SW 1271 (cell line): ENCODE measurements at places on chromosomes 16 and 17.

- no peak for DNase-seq
Measured at GRCh38 chr16:84617041-84617790, 662 bp downstream of the COTL1 start.

DNA sequence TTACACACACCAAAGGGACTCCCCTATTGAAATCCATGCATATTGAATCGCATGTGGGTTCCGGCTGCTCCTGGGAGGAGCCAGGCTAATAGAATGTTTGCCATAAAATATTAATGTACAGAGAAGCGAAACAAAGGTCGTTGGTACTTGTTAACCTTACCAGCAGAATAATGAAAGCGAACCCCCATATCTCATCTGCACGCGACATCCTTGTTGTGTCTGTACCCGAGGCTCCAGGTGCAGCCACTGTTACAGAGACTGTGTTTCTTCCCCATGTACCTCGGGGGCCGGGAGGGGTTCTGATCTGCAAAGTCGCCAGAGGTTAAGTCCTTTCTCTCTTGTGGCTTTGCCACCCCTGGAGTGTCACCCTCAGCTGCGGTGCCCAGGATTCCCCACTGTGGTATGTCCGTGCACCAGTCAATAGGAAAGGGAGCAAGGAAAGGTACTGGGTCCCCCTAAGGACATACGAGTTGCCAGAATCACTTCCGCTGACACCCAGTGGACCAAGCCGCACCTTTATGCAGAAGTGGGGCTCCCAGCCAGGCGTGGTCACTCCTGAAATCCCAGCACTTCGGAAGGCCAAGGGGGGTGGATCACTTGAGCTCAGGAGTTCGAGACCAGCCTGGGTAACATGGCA lies 2.2 kb downstream of the GAA start:
- no peak for DNase-seq

GRCh38 chr16:85607321-85607765 lies 5.8 kb upstream of the GSE1 start:
- no peak for DNase-seq

DNA sequence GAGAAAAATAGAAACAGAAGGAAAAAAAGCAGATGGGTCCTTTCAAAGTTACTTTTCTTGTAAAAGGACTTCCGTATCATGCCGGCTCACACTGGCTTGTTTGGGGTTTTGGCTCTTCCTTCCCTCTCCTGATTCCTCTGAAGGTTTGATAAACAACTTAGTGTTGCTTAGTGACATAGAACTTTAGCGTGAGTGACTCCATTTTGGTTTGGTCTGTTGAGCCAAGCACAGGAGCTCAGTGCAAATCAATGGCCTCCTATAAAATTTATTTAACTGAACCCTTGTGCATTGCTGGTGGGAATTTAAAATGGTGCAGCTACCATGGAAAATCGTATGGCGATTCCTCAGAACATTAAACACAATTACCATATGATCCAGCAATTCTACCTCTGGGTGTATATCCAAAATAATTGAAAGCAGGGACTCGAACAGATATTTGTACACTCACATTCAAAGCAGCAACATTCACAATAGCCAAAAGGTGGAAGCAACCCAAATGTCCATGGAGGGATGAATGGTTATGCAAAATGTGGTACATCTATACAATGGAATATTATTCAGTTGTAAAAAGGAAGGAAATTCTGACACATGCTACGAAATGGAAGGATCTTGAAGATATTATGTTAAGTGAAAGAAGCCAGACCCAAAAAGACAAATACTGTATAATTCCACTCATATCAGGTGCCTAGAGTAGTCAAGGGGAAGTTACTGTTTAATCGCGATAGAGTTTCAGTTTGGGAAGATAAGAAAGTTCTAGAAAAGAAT lies 1.1 kb upstream of the TUBG2 start:
- no peak for DNase-seq

DNA sequence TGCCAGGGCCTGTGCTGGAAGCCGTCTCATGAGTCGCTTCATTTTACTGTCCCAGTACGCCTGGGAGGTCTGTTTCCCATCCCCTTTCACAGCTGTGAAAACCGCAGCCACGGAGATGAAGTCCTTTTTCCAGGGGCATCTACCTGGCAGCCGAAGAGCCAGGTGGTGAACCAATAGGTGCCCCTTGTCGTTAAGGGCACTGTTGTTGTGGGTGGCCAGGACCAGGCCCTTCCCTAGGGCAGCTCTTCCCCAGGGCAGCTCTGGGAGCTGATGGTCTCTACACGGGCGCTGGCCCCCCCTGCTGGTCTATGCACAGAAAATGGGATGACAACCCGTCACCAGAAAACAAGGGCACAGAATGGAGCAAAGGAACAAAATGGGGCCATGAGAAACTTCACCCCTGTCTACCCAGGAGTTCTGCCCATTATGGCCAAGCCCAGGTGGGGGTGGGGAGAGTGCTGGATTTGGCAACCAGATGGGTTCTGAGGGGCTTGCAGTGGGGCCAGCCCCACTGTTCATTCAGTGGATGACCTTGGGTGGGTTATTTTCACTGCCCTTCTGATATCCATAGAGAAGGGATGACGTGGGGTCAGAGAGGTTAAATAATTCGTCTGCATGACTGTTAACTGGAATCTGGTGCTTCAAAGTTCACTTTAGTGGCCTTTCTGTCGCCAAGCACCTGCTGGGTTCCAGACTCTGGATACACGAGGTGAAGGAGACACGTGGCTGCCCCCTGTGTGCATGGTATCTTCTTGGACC lies 11.5 kb downstream of the RMI2 start:
- no peak for DNase-seq

GRCh38 chr17:16106161-16106891 lies 106.7 kb downstream of the TTC19 start:
- no peak for DNase-seq

DNA sequence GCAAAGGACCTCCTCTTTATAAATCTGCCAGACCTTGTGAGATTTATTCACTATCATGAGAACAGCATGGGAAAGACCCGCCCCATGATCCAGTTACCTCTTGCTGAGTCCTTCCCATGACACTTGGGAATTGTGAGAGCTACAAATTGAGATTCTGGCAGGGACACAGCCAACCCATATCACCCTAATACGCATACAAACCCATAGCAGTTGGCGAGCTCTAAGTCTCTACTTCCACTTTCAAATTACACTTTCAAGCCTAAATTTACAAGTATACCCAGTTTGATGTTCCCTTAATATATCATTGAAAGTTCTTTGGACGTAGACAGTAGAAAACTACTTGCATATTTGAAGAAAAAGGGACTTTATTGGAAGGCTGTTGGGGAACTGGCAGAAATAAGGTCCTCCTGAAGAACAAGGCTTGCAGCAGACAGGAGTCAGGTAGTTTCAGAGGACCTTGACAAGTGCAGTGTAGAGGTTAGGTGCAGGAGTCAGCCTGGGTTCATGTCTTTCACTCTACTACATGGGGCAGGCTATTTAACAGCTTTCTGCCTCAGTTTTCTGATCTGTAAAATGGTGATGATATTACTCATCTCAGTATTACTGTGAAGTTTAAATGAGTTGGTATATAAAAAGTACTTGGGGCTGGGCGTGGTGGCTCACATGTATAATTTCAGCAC lies 107.9 kb upstream of the EEF2KMT start:
- DNase-seq = no peak

DNA sequence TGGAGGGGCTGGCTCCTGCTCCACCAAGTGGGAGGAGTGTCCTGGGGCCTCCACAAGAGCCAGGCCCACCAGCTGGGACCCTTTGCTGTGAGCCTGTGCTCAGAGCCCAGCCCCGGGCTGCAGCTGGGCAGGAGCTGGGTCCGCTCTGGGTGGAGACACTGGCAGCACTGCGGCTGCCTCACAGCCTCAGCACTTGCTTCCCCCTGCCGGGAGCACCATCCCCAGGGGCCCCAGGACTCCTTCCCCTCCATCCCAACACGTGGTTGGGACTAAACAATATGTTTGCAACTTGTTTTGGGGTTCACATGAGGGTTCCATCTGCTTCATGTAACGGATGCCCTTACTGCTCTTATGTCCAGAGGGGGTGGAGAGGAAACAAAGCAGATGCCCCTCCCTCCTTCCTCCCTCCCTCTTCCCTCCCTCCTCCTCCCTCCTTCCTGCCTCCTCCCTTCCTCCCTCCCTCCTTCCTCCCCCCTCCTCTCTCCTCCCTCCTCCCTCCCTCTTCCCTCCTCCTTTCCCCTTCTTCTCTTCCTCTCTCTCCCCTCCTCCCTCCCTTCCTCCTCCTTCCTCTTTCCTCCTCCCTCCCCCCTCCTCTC lies 16.3 kb upstream of the CBFA2T3 start:
- DNase-seq = no peak

DNA sequence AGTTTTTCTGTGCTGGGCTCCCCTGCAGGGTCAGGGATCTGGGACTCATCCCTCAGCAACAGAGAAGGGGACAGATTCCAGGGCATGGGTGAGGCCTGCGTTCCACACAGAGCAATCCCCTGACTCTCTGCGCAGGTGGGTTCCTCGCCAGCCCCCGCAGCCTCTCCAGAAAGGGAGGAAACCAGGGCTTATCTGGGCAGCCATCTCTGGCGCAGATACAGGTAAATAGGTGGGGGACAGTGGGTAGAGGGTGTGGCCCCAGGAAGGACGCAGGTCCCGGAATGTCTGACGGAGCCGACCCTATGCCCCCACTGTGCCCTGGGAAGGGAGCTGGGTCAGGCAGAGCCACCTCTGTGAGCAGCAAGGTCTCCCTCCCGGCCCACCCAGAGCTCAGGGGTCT lies 23.2 kb downstream of the PIEZO1 start:
- no peak for DNase-seq

GRCh38 chr16:2737238-2737605 lies 15.2 kb upstream of the SRRM2 start:
- DNase-seq = no peak

DNA sequence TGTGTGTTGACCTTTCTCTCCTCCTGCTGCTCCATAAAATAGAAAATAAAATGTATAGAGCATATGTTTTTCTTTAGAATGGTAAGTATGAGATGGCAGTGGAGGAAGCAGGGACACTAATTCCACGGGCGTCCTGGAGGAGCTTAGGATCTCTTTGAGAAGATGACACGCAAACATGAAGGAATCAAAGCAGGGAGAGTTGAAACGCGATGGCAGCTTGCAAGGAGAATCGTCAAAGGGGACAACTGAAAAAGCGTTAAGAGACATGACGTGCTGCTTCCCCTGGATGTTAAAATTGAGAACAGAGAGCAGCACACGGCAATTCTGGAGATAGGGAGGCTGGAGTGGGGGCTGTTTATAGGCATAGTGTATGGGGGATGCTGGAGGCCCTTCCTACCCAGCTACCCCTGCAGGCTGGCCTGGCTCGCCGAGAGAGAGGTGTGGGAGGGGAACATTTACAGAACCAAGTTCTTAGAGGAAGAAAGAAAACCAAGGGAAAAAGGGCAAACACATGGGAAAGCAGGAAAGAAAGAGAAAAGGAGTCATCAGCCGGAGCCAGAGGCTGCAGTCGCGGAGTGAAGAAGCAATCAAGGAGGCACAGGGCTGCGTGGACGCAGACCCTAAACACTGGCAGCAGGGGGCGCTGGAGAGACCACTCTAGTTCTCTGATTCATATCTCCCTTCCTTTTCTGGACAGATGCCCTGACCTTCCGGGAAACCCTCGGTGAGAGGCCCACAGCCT lies 55.8 kb downstream of the MYH13 start:
- DNase-seq = no peak

DNA sequence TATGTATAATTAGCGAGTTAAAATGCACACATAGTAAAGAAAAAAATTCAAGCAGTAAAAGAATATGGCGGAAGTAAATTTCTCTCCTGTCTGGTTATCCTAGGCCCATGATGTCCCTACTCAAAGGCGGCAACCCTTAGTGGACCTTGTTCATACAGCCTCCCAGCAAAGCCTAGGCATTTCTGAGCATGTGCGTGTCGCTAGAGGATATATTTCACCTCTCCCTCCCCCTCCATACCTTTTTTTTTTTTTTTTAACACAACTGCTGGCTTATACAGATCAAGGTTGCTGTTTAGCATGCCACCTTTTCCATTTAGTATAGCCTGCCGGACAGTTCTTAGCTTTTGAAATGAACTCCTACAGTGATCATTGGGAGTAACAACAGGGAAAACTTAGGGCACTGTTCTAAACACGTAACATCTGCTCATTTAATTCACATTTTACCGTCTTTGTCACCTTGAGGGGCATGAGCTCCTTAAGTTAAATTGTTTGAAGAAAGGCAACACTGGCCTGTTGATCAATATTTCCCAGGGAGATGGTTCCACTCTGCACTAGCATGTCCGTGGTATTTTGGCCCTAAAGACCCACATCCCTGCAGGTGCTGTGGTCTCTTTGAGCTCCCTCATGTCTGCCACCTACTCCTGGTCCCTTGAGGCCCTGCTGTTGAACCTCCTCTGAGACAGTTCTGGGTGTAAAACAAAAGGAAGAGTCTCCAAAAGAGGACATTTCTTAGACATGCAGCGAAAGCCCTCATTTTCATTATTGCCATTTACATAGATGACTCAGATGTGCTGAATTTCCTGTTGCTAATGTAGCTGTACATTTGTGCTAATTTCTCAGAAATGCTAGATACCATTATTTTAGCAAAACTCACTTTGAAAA lies 4.1 kb upstream of the TNFRSF13B start:
- DNase-seq = no peak

- no peak for DNase-seq
Measured at GRCh38 chr17:73304438-73304837, 7.4 kb downstream of the CDC42EP4 start.
